Liver (tissue), 10 donors: ENCODE measurements at places on chromosomes 12 and 14.

GRCh38 chr12:32039347-32039746 is 67.3 kb upstream of the BICD1 start:
- no peak for DNase-seq

- no peak for DNase-seq
These were observed 1.8 kb downstream of the SLC8A3 start for GRCh38 chr14:70186900-70187451.

- no peak for DNase-seq
These were observed 11.4 kb downstream of the SCNN1A start for GRCh38 chr12:6364044-6364374.

DNA sequence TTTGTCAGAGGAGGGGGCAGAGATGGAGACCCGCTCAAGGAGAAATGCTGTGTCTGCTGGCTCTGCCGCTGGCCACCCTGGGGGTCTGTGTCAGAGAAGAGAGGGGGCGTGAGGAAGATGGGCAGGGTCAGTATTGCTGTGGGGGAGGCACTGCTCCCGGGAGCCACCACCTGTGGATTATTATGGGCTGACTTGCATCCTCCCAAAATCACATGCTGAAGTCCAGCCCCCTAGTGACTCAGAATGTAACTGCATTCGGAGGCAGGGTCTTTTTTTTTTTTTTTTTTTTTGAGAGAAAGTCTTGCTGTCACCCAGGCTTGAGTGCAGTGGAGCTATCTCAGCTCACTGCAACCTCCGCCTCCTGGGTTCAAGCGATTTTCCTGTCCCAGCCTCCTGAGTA is 12.3 kb downstream of the ABCD4 start:
- no peak for DNase-seq

DNA sequence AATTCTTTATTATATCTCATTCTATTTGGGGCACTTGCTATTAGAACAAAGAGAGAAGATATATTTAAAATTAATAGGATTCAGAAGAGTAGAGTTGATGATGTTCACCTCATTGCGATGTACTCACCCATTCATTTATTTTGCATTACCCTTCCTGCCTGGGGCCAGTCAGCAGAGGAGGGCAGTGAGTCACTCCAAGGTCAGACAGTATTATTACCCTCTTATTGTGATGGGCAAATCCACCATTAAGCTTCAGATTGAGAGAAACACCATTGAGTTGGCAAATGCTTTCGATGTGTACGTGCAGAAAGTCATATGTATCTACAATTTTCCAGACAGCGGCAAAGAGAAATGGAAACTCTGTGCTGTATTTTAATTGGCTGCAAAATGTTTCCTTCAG is 134.2 kb downstream of the BICD1 start:
- no peak for DNase-seq

DNA sequence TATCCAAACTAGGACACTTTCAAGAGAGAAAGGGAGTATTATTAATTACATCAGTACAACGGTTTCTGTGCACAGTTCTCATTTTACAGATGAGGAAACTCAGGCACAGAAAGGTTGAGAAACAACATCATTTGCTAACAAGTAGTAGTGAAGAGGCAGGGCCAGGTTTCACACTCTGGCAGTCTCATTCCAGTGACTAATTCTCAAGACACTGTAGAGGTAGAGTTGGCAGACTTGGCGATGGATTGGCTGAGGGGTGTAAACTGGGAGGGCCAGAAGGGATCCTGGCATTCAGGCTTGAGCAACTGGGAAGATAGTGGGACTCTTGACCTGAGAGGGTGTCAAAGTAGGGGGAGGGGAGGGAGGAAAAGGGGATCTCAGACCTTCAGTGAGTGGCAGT is 73.8 kb upstream of the BDKRB2 start:
- DNase-seq: no peak

DNA sequence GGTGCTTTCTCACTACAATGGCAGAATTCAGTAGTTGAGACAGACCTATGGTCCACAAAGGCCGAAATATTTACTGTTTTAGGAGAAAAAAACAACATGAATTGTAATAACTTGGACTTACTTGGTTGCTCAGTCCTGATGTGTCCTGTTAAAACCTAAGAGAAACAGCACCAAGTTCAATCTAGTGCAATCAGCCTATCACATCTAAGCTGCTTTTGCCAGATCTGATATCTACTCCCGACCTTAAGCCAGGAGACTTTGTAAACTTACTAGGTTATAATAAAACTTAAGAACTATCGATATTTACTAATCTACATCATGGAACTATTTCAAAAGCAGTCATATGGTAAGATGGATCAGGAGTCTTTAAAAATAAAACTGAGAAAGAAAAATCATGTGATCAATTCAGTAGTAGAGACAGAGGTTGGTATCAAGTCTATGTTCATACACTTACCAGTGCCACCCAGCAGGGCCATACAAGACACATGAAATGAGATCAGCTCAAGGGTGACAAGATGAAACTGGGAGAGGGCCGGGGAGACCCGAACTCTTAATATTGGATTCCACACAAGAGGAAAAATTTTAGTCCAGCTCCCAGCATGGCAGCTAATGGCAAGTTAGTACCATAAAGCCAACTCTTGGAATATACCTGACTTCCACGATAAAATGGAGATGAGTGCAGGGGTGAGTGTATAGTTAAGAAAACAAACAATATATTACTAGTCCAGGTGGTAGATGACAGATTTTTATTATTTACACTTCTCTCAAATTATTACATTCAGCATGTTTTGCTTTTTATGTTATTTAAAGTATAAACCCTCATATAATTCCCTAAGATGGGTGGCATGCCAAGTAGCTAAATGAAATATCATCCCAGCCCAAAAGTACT is 27.5 kb downstream of the NUDT4 start:
- DNase-seq: no peak

DNA sequence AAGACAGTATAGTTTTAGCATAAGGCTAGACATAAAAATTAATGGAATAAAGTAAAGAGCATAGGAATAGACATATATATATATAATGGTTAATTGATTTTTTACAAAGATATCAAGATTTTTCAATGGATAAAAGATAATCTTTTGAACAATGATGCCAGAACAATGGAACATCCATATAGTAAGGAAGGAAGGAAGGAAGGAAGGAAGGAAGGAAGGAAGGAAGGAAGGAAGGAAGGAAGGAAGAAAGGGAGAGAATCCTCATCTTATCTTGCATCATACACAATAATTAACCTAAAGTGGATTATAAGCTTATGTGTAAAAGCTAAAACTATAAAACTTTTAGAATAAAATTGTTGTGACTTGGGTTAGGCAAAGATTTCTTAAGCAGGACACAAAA is 9.8 kb upstream of the NELL2 start:
- DNase-seq: no peak

- no peak for DNase-seq
These were observed 91.1 kb downstream of the MYF5 start for GRCh38 chr12:80807640-80808288.

GRCh38 chr14:73252491-73253322 is 15.4 kb downstream of the PAPLN start:
- no peak for DNase-seq

GRCh38 chr12:65827827-65828231 is 3.5 kb downstream of the HMGA2 start:
- no peak for DNase-seq

DNA sequence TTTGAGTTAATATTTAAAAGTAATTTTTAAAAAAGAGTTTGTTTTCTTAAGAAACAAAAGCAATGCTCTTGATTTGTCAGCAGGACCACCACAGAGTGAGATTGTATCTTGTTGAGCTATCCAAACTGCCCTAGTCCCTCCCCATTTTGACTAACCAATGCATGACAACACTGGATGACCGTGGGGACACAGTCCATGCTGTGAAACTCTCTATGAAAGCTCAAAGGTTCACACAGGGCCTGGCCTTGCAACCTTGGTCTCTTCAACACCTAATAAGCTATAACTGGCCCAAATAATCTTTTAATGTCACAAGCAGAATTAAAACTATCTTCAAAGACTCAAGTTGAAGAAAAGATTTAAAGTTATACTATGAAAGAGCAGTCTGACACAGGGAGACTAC is 13.5 kb downstream of the ETFRF1 start:
- no peak for DNase-seq

- DNase-seq: no peak
These were observed 114.2 kb upstream of the MDM1 start for GRCh38 chr12:68446384-68446783.

GRCh38 chr14:104976198-104977007 is 1.8 kb downstream of the AHNAK2 start:
- peak; percentile 92 for DNase-seq

DNA sequence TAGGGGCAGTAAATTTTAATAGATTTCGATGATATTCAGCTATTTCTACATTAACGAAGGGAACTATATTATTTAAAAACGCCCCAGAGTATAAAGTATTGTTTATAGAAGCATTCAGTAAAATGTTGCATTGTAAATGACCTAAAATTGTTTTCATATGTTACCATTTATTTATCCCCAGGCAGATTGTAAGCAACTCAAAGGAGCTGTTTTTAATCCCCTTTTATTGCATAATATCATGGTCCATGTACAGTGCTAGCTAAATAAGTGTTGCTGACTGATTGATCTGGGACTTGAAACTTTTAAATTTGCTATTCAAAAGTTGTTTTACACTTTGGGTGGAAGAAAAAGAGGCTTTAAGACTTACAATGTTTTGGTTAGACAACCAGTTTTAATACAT is 199.0 kb upstream of the SLC38A2 start:
- no peak for DNase-seq

GRCh38 chr14:51575349-51576116 is 76.2 kb upstream of the FRMD6 start:
- DNase-seq: no peak

- DNase-seq: no peak
These were observed 303.5 kb upstream of the MDGA2 start for GRCh38 chr14:47978871-47979270.

GRCh38 chr14:59246566-59246965 is 58.1 kb downstream of the DAAM1 start:
- DNase-seq: no peak

- no peak for DNase-seq
These were observed 3.2 kb upstream of the GSC start for GRCh38 chr14:94773061-94773648.

DNA sequence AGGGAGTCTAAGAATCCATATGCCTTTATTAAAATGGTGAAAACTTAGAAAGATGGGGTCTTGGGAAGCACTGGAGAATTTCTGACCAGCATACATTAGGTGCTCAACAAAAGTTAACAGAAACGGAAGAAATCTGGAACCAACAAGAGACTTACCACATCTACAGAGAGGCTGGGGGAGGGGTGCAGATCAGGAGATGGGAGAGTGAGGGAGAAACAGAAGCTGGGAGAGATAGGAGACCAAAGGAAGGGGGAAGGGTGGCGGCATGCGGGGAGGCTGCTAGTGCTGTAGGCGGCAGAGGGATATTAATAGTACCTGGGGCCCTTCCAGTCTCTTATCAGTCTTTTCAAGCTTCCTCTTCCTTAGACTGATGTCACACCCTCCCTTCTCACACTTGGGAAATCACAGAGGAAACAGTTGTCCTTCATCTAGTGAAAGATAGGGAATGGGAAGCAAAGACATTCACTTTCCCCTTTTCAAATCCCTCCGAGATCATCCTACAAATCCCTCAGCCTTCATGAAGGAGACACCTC is 18.1 kb downstream of the ZBTB39 start:
- DNase-seq: peak; percentile 38

DNA sequence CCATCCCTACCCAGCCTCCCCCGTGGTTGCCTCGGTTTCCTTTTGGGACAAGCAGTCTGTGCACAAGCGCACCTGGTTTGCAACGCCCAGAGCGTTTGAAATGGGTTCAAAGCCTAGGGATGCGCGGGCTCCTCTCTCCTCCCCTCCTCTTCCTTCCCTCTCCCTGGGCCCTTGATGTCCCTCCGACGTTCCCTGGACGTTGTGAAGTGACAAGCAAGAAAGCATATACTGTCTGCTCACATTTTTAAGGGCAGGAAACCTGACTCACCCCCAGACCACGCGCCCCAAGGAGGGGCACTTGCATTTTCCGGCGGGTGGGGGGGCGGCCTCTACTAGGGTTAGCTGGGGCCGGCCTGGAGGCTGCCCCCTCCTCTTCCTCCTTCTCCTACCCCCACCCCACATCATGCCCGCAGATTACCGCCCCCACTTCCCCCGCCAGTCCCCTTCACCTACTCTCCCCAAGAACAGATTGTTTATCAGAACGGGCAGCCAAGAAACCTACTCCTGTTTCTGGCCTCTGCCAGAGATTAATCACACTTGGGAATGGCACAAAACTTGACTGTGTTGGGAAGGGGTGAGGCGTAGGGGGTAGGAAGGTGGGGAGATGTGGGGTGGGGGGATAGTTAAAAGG is 9.5 kb upstream of the IRF2BPL start:
- no peak for DNase-seq

GRCh38 chr12:131675126-131676080 is 35.5 kb upstream of the SFSWAP start:
- no peak for DNase-seq

GRCh38 chr14:52078721-52079120 is 9.9 kb upstream of the NID2 start:
- DNase-seq: no peak

GRCh38 chr14:29163109-29163508 is 396.5 kb downstream of the FOXG1 start:
- no peak for DNase-seq

GRCh38 chr12:43198608-43199007 is 353.4 kb downstream of the ADAMTS20 start:
- DNase-seq: no peak

DNA sequence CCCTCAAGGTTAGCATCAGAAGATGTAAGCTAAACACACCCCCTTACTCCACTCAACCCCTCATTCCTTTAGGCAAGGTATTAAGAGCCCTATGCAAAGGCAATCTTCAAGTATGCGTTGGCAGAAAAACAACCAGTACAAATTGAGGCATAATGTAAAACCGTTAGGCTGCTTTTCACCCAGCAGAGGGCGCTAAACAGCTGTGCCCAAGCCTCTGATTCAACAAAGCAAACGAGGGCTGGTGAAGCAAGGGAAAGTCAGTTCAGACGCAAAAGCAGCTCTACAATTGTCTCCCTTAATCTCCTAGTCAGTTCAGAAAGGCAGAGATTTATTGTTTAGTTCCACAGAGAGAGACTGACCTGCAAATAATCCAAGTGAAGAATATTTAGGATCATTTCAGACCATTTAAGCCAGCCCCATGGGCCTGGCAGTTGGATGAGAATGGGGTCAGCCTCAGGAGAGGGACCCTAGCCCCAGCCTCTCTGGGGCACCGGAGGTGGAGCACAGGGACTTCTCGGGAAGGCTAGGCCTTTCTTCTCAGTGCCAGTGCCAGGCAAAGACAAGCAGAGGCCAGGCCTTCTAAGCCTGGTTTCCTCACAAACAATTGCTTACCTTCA is 23.5 kb downstream of the DCAF5 start:
- DNase-seq: peak; percentile 62

GRCh38 chr14:38366374-38366773 is 110.5 kb upstream of the CLEC14A start:
- DNase-seq: no peak
